ENCODE measurements at places on chromosomes 3 and 15.

DNA sequence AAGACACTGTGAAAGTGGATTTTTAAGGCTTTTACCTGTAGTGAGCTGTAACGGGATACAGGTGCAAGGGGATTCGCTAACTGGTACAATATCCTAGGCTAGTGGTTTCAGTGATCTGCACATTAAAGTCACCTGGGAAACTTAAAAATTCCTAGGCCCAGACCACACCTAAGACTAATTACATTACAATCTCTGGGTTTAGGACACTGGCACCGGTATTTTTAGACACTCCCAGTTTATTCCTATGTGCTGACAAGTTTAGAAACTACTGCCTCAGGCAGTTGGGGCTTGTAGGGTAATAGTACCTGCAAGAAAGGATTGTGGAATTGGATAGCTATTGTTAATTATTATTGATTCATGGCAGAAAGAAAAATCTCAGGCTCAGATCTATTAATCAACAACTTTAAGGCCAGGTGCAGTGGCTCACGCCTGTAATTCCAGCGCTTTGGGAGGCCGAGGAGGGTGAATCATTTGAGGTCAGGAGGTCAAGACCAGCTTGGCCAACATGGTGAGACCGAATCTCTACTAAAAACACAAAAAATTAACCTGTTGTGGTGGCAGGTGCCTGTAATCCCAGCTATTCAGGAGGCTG, 50.4 kb upstream of the CASR start:
- no peak for DNase-seq

- no peak for DNase-seq
Measured at GRCh38 chr3:13064964-13065363, 8.3 kb downstream of the IQSEC1 start.

DNA sequence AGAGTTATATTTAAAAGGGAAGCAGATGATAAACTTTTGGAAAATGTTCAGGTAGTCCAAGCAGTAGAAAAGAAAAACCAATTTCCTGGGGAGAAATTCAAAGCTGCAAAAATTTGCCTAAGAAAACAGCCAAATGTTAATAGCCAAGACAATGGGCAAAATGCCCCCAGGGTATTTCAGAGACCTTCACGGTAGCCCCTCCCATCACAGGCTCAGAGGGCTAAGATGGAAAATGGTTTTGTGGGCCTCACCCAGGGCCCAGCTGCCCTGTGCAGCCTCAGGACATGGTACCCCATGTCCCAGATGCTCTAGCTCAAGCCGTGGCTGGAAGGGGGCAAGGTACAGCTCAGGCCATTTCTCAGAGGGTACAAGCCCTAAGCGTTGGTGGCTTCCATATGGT, 391.0 kb downstream of the ZIC4 start:
- no peak for DNase-seq

DNA sequence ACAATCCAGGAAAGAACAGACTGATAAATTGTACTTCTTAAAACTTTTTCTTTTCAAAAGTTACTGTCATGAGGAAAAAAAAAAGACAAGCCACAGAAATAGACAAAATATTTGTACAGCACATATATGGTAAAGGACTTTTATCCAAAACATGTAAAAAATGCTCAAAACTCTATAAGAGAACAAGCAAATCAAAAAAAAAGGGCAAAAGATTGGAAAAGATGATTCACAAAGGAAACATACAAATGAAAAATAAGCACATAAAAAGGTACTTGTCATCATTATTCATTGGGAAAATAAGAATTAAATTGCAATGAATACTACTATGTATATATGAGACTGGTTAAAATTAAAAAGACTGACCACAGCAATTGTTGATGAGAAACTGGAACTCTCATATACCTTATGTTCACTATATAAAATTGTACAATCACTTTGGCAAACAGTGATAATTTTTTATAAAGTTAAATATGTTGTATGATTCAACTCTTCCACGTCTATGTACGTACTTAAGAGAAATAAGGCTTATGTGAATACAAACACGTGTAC, 39.7 kb downstream of the DIPK2A start:
- DNase-seq = no peak

DNA sequence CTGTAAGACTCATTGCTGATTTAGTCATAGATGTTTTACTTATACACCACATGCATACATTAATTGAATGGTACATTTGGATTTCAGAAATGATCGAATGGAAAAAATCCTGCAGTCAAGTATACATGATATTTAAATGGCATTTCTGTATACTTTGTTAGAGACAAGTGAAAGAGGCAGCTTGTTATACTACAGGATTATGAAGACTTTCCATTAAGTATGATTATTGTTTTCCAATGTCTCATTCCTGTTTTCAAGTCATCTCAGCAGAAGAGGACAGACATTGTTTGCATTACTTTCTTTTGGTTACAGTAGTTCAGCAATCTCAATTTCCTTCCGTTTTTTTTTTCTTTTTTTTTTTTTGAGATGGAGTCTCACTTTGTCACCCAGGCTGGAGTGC, 36.6 kb upstream of the DPPA4 start:
- no peak for DNase-seq

- DNase-seq = no peak
Measured at GRCh38 chr15:23566651-23567050, 1.2 kb downstream of the MKRN3 start.

- no peak for DNase-seq
Measured at GRCh38 chr15:39642011-39642640, 61.2 kb downstream of the THBS1 start.
